ENCODE measurements at places on chromosomes 12 and 14. TPM values are rescaled to one million over a fixed set of nuclear protein-coding genes. Genes with fewer than 3 reads are reported as not detected.
A peak's percentile ranks its signal among the peaks of the same experiment; 100 is the strongest.

Gene MAP1LC3B2
- total RNA-seq, result 0.96 TPM

- DNase-seq, result peak; percentile 53
These were observed 23.2 kb downstream of the BCL11B start for GRCh38 chr14:99248761-99249171.

Gene GARIN6
- total RNA-seq, result not detected

DNA sequence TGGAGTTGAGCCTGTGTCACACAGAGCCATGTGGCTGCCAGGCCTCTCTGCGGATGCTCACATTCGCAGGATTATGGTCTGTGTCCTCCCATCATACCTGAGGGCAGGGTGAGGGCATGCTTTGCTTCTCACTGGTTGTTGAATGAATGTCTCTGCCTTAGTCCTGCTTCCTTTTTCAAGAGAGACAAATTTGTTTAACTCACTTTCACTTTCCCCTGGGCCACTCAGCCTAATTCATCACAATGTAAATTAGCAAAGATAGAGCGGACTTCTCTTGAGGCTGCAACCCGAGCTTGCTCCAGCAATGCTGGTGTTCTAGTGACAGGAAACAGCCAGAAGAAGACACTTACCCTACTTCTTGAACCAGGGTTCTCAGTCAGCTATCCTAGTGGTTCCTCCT lies 35.5 kb upstream of the PAX9 start:
- no peak for DNase-seq

DNA sequence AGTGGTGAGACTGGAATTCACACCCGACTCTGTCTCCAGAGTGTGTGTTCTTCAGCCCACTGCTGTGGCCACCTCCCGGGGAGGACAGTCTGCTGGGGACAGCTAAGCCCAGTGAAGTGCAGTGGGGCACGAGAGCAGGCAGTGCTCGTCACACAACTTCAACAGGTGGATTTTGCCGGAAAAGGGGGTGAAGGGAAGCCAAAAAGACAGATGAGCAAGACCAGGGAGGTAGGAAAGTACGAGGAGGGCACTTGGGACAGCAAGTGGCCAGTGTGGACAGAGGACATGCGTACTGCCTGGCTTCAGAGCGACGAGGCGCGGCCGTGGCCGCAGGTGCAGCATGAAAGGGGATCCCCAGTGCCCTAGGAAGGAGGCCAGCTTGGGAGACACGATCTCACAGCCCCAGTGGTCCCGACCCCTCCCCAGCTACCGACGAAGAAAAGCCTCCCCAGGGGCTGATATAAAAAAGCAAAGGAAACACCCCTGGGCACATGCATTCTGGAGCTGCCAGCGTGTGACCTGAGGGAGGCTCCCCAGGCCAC lies 96.1 kb downstream of the FBXL14 start:
- no peak for DNase-seq

GRCh38 chr12:113248842-113249435 lies 27.7 kb downstream of the TPCN1 start:
- no peak for DNase-seq

DNA sequence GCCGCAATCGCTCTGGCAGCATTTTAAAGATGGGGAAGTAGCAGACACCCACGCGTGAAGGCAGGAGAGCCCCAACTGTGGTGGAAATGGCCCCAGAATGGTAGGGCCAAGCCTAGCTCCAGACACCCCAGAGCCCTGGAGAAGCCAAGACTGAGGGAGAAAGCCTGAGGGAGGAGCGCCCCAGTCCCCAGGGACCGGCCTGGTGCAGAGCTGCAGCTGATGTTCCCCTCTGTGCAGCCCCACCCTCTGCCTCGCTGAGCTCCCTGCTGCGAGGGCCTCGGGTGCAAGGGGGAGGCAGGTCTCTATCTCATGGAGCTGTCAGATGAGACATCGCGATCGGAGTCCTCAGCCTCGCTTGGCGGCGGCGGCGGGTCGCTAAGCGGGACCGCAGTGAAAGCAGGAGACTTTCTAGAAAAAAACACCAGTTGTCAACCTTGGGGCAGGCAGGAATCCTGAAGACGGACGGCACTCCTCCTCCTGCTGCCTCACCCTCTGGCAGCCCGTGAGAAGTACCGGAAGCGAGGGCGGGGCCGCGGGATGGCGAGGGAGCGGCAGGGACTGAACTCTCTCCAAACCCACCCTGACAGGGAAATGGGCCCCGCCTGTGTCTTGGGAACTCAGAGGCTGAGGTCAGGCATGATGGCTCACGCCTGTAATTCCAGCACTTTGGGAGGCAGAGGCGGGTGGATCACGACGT lies 6.0 kb downstream of the GAPDH start:
- DNase-seq, result peak; percentile 29

DNA sequence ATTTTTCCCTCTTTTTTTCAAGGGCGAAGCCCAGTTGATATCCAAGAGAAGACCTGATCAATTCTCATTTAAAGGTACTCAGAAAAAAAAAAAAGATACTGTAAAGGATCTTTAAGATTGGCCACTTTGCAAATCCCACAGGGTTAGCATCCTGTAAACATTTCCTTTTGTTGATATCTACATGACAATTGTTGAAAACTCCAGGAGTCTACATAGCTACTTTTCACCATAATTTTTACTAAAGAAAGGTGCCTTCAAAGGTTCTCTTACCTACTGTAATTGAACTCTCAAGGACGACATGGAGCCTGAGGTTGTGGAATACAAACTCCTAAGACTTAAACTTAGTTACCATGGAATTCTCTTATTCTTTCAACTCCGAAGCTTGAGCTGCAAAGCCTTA lies 125.5 kb downstream of the HECTD4 start:
- DNase-seq, result no peak

- no peak for DNase-seq
These were observed 445.0 kb downstream of the GXYLT1 start for GRCh38 chr12:41699658-41700057.

GRCh38 chr12:94832780-94833681 lies 170.5 kb downstream of the NDUFA12 start:
- no peak for DNase-seq

DNA sequence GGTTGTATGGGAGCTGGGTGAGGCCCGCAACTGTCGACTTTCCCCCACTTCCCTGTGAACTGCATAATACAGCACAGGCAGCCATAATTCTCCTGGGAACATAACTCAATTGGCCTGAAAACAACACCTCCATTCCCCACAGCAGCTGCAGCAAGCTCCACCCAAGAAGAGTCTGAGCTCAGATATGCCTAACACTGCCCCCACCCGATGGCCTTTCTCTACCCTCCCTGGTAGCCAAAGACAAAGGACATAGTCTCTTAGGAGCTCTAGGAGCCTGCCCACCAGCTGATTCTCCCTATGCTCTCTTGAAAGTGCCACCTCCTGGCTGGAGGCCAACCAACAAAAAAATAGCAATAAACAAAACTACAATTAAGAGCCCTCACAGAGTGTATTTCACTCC lies 542.7 kb upstream of the LMO3 start:
- no peak for DNase-seq

Gene STON2
- not detected for total RNA-seq

Gene RND1
- total RNA-seq, result 2.6 TPM

DNA sequence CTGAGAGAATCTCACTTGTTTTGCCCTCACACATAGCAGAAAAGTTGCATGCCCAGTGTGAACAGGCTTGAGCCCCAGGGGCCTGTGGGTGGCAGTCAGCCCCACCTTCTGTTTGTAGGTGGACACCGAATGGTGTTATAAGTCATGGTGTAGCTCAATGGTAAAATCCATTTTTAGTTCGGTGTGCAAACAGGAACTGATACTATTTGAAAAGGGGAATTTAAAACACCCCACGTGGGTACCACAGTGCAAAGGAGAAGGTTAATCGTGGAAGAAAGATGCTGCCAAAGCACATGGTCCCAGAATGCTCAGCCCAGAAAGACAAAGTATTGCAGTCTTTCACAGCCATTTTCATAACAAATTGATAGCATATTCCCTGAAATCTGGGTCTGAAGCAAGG lies 71.8 kb upstream of the GZMB start:
- DNase-seq, result no peak

Gene C14orf39
- not detected for total RNA-seq

- DNase-seq, result no peak
These were observed 515.3 kb downstream of the SLC6A15 start for GRCh38 chr12:84397263-84397662.

- DNase-seq, result no peak
These were observed 6.7 kb downstream of the FOXN4 start for GRCh38 chr12:109302358-109302757.

DNA sequence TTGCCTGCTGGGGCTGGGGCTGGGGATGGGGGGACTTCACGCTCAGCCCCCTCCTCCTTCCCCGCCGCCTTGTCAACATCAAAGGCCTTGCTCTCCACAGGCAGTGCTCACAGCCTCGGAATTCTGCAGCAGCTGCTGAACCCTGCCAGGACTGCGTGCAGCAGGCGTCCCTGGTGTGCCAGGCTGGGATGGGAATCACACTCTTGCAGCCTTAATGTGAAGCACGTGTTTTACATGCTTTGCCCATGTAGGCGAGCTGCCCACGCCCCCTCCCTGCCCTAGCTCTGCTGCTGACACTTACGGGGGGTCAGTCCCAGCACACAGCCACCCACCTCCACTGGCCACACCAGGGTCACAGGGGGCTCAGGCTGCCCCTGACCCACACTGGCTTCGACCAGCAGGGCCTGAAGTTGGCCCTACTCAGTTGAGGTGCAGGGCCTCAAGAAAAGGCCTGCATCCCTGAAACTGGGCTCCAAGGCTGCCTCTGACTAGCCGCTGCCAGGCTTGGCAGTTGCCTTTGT lies 276.2 kb upstream of the RTL1 start:
- DNase-seq, result no peak

Gene B4GALNT1
- 2.9 TPM for total RNA-seq

GRCh38 chr14:72519543-72519942 lies 374.4 kb downstream of the DPF3 start:
- DNase-seq, result no peak

Gene PTPRQ
- not detected for total RNA-seq

DNA sequence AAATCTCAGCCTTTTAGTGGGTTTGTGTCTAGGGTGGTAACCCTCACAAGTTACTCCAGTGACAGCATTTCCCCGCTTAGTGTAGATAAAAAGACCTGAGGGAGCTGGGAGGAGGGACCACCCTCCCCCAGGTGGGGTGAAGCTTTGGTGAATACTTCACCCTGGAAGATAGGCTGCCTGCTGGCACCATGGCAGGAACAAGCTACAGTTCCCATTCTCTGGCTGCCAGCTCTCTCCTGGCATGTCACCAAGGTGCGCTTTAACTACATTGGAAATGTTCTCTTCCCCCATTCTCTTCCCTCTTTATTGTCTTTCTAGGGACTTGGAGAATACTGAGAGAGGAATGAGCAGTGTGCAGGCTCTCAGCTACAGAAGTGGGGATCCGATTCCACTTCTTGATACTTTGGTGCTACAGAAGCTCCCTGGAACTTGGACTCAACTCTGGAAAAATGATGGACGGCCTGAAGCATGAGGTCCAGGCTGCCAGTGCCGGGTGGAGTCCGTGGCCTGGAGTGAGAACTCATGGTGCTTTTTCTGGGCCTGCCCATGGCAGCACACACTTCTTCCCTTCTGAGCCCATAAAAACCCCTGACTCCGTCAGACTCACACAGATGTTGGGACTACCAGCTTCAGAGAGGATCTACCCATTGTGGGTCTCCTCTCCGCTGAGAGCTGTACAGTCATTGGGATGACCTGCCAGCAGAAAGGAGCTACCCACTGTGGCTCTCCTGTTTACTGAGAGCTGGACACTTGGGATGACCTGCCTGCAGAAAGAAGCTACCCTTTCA lies 198.0 kb downstream of the ADGRD1 start:
- no peak for DNase-seq

Gene BBOF1
- total RNA-seq, result 1.9 TPM

Data from CD8-positive, alpha-beta memory T cell (primary cell).